ENCODE measurements at places on chromosomes 5 and 9.

DNA sequence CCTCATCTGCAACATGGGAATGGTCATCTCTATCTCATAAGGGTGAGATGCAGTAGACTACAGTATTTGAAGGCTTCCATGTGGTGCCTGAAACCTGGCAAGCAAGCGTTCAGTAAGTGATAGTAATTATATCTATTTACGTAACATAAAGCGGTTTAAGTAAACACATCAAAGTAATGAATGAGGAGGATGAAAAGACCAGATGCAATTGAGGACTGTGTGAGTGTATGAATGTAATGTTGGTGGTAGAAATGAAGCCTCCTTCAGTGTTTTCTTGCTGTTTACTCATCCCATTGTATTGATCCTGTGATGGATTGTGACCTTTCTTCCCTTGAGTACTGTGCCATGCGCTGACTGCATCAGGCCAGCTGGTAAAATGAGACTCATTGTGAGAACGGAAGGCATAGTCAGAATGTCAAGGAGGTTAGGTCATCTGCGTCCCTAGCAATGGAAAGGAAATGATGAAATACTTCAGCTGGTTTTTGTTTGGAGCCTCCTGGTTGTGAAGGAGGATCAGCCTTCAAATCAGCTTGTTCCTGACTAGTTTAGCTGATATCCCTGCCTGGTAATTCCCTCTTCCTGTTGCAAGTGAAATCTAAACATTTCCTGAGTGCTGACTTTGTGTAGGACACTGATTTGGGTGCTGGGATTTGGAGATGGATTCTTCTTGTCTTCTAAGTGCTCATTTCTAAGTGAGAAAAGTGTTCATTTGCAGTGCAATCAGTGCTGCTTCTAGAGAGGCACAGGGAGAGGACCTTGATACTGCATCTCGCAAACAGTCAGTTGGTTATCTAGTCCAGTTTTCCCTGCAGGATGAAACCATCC, 35.6 kb downstream of the TNFSF8 start:
- DNase-seq, result peak; percentile 96

GRCh38 chr5:99105216-99105615, 176.4 kb upstream of the CHD1 start:
- DNase-seq, result no peak

DNA sequence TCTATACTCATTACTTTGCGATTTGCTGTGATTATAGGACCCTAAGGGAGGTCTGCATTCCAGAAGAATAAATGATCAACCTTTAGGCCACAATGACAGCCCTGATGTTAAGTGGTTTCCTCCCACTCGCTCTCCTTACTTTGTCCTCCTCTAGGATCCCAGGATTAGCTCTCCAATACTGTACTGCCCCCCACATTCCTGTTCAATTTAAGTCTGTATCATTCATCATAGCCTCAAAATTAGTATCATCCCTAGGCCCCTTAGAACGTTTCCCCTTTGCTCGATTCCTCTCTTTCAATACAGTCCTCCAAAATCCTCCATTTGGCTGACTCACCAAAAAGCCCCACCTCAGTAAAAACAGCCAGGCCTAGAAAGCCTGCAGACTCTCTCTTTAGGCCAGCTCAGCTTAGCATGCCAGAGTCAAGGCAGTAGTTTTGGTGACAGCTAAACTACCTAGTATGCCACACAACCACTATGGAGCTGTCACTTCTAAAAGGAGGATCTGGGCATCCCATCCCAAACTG, 24.4 kb downstream of the RNF145 start:
- DNase-seq, result peak; percentile 65

GRCh38 chr9:107330420-107330819, 47.3 kb downstream of the RAD23B start:
- no peak for DNase-seq

Data from kidney tubule cell (primary cell).